Activated CD4-positive, alpha-beta T cell treated with anti-CD3 and anti-CD28 coated beads, Interleukin-2, amount 50 U/mL, for 24 hours (primary cell): ENCODE measurements at places on chromosomes 4 and X.

- DNase-seq: no peak
Observed at GRCh38 chr4:72484981-72485380, 84.0 kb downstream of the ADAMTS3 start.

- DNase-seq: no peak
Observed at GRCh38 chr4:2714061-2714770, 41.9 kb downstream of the TNIP2 start.

GRCh38 chr4:2689114-2689513 lies 67.0 kb downstream of the TNIP2 start:
- DNase-seq: no peak

DNA sequence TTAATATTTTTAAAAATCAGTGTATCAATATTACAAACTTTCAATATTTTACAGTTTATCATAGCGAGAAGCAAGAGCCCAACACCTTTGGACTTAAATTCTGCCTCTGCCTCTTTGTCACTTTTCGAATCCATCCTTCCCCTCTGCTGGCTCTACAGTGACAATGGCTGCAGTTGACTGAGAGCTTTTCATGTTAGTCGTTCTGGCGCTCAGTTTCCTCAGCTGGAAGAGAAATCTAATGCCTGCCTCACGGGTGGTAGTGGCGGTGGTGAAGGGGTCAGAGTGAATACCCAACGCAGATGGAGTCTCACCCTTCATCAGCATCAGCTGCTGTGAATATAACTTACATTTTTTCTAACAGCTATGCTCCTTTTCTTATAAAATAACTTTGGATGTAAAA lies 144.8 kb downstream of the NWD2 start:
- no peak for DNase-seq

DNA sequence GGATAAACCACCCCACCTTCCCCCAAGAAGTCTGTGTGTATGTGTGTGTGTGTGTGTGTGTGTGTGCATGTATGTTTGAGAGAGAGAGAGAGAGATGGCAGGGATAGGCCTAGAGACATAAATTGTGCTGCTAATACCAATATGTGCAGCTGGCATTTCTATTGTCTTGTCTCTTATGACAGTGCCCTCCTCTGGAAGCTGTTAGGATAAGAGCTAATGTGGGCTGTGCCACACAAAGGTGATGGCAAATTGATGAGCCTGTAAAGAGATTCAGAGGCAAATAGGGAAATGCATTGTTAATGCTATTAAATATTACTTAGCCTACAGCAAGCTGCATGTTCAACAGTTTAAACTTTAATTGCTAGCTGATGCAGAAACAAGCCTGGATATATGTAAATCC lies 332.0 kb downstream of the NKX6-1 start:
- no peak for DNase-seq

DNA sequence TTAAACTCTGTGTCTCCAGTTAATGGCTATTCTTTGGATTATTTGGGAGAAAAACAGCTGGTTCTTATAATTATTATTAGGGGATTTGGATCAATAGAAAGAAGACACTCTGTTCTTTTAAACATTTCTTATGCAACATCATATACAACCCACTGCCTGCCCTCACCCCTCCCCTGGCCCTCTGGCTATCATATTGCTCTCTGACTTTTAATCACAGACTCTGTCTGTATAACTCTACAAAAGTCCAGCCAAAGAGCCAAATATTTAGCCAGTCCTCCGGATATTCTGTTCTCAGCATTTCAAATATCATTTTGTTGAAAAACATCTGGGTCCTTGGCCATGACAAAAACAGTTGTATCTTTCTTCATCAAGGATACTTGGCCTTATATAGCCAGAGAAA lies 19.0 kb upstream of the PACRGL start:
- no peak for DNase-seq

GRCh38 chr4:187060551-187060950 lies 336.9 kb upstream of the FAT1 start:
- DNase-seq: no peak

- no peak for DNase-seq
Observed at GRCh38 chr4:139465922-139466321, 12.0 kb downstream of the RAB33B start.

- no peak for DNase-seq
Observed at GRCh38 chrX:111830571-111830970, 45.4 kb upstream of the TRPC5OS start.

- no peak for DNase-seq
Observed at GRCh38 chr4:91485415-91485814, 818.4 kb upstream of the GRID2 start.

DNA sequence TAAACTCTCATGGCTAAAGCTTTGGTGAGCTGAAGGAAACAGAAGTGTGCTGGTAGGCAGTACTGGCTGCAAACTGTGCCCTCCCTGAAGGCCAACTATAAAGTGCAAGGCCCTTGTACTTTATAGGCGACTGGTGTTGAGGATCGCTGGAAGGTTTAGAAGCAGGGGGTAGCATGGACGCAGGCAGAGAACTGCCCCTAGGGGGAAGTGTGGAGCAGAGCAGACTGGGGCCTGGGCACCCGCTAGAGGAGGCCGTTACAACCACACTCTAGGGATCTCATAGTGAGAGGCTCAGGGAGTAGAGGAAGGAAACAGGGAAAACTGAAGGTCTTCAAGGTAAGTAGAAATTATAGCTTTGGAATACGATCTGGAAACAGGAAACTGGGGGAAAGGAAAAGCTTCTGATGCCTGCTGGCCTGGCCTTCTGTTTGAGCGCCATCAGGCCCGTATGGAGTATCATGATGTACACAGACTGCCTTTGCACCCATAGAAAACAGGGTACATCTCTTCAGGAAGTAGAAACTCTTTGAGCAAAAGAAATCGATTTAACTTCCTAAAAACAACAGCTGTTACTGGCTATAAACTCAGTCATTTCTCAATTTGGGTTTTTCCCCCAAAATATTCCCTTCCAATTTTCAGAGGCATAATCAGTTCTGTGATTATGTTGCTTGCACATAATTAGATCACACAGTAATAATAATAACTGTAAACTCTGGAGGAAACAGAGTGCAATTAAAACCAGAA lies 23.9 kb upstream of the TMSB4X start:
- no peak for DNase-seq

- no peak for DNase-seq
Observed at GRCh38 chr4:38099908-38100407, 139.8 kb downstream of the PTTG2 start.
